ENCODE measurements at places on chromosomes 4 and X.

DNA sequence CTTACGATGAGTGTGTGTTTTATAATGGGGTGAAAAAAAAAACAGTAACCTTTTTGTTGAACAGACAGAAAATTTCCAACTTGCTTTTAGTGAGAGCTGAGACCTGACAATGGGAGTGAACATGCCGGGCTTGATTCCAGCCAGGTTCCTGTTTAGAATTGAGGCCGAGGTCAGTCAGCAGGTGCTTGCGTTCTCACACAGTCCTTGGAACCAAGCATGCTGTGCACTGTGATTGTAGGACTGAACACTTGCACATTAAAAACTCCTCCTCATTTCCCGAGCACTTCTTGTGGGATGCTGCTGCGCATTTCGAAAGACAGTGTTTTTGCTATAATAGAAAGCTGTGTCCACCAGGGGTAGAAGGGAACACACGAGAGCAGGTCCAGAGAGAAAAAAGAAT, 51.8 kb downstream of the TMEM131L start:
- DNase-seq, result no peak

DNA sequence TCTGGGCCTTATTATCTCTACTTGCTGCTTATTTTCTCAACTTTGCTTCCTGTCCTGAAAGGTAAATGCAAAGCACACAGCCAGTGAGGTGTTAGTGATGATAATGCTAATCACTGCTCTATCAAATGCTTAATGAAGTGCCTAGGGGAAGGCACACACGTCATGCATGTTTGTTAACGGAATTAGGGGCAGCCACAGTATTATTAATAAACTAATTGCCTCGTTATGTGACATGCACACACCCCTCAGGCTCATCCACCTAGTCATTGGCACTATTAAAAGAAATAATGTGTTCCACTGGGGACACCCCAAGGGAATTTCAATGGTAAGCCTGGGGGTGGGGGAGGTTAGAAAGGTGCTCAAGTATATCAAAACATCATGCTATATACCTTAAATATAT, 125.2 kb downstream of the GUCY2F start:
- no peak for DNase-seq

GRCh38 chrX:133215017-133215416, 3.1 kb downstream of the TFDP3 start:
- DNase-seq, result no peak

- peak; percentile 60 for DNase-seq
These were observed 143.9 kb downstream of the BCOR start for GRCh38 chrX:39953879-39954278.

DNA sequence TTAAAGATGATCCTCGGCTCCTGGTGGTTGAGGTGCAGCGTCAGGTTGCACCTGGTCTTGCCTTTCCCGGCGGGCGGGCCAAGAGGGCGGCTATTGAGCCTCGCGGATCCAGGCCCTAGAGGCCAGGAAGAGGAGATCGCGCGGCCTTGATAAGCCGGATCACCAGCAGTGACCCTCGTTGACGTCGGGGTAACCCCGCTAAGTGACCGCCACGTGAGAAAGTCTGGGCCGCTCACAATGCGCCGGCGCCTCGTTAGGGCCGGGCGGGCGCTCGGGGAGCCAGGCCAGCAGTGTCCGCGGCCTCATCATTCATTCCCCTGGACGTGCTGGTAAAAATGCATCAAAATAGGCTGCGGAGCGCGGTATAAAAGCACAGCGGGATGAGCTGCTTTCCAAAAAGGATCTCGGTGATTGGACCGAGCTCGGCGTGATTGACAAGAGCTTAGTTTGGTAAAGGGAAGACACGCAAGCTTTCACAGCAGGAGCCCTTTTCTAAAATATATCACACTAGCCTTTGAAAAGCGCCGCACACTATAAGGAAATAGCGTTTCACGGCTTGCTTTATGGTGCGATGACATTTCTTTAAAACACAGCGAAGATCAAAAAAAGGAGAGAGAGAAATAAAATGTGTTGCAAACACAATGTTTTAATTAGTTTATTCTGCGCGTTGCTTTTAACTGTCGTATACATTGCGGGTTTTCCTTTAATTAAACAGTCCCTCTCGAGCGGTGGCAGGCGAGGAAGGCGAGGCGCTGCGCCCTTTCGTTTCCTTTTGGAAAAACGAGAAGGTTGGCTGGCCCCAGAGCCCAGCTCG, 15.9 kb upstream of the ZIC3 start:
- no peak for DNase-seq

DNA sequence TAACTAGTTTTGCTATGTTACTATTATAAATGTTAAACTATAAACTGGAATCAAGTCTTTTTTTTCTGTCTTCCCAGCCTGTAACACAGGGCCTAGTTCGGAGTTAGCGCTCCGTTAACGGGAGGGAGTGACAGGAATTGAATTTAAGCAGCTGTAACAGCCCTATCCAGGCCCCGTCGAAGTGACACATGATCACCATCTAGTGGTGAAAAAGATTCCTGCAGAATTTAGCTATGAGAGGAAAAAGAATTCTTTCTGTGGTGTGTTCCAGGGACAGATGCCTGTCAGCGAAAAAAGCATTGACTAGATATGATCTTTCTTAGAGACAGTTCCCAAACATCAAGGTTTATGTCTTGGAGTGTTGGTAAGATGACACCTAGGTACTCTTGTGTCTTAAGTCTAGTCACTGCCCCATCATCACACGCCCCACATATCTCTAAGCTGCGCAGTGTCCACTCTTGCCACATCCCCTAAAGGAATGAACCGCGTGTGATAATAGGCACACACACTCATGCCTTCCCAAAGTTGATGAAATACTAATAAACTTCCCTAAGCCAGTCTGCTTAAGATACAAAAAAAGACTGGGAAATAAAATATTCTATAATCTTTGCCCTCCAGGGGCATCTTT, 2.1 kb downstream of the GAB3 start:
- peak; percentile 68 for DNase-seq

GRCh38 chrX:11129534-11130105, 18.5 kb downstream of the HCCS start:
- peak; percentile 8 for DNase-seq

GRCh38 chr4:137310593-137311490, 221.5 kb downstream of the PCDH18 start:
- DNase-seq, result peak; percentile 93

DNA sequence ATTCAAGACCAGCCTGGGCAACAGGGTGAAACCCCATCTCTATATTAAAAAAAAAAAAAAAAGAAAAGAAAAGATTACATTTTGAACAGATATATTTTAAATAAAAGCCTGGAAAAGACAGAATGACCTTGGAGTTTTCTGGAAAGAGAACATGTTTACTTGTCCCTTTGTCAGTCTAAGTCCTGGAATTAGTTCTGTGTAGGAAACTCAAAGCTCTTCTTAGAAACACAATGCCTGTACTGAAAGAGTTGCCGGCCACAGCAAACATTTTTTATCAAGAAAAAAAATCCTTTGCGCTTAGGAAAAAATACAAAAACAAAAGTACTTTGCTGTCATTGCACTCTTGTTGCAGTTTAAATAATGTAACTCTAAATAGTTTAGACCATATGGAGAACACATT, 59.6 kb downstream of the SMIM31 start:
- no peak for DNase-seq

GRCh38 chr4:174657472-174657871, 135.2 kb upstream of the HPGD start:
- DNase-seq, result no peak

- peak; percentile 81 for DNase-seq
These were observed 200.2 kb downstream of the GUCY2F start for GRCh38 chrX:109281483-109282275.

DNA sequence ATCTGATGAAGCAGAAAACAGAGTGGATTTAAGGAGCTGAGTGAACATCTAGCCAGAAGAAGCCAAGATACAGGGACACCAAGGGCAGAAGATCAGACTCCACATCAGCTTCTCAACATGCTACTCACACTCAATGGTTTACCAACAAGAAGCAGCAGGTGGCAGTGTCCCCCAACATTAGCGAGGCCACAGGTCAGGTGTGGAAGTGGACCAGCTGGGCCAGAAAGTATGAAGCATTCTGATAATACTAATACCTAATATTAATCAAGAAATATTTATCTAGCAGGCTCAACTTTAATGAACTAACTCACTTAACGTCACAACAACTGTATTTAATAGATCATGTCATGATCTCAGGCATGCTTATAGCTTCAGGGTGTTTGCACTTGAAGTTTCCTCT, 73.4 kb upstream of the TTC29 start:
- DNase-seq, result peak; percentile 77

DNA sequence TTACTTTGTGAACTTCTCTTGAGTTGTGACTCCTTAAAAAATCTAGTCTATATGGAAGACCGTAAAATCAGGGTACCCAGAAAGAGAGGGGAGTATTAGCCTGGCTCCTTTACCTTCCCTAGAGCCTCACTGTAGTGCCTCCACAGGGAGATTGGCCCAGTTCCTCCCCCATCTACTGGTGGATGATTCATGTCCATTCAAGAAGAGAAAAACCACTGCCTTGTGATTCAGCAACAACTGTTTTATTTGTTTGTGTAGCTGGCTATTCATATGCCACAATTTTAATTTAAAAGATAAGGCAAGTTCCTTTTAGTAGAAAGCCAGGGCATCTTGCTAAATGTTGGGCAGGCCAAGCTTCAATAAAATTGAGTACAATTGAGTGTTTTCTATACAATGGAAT, 221.8 kb upstream of the KCNIP4 start:
- peak; percentile 33 for DNase-seq

DNA sequence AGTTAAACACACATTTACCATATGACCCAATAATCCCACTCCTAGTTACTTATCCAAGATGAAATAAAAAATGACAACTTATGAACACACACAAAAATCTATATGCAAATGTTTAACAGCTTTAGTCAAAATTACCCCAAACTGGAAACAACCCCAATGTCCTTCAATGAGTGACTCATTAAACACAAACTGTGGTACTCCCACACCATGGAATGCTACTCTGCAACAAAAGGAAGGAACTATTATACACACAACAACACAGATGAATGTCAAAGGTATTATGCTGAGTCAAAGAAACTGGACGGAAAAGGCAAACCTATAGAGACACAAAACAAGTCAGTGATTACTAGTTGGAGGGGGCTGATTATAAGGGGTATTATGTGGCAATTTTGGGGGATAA, 40.5 kb downstream of the MED14 start:
- peak; percentile 4 for DNase-seq

- DNase-seq, result peak; percentile 73
These were observed 1299.9 kb downstream of the C4orf33 start for GRCh38 chr4:130395871-130396270.

All from fibroblast of the aortic adventitia (primary cell).